ENCODE measurements at places on chromosomes 4 and X.

DNA sequence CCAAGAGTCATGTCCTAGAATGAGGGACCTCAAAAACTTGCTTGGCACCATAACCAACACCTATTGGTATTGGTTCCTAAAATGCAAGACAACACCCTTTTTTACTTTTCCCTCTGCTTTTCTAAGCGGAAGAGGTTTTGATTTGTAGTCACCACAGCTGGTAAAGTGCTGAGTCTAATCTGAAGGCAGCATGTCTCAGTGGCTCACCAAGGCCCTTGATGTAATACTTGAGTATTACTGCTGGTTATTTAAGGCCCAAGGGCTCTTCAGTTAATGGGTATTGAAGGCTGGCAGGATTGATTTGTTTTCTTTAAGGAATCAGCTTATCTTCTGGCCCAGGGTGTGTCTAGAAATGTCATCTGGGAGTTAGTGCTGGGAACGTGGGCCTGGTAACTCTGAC lies 735.1 kb downstream of the GLUD2 start:
- no peak for DNase-seq

- DNase-seq = no peak
Measured at GRCh38 chr4:179095585-179096221, 1653.5 kb upstream of the AGA start.

DNA sequence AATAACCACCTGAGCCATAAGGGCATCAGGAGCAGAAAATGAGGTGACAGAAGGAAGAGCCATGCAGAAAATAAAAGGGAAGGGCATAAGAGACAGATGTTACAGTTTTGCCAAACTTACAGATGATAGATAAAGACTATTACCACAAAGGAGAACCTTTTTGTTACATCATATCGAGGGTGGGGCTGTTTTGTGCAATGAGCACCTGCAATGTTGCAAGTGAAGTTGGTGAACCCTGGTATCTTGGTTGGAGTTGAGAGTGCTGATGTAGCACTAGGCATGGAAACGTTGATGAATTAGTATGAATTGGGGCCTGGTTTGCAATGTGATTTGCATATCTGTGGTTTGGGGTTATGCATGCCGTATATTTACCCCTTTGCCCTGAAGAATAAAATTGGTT lies 119.8 kb upstream of the TEX13D start:
- no peak for DNase-seq

GRCh38 chr4:189237340-189237739 lies 703.3 kb upstream of the FRG1 start:
- DNase-seq = no peak

- no peak for DNase-seq
Measured at GRCh38 chrX:109856974-109857373, 123.9 kb upstream of the ACSL4 start.

DNA sequence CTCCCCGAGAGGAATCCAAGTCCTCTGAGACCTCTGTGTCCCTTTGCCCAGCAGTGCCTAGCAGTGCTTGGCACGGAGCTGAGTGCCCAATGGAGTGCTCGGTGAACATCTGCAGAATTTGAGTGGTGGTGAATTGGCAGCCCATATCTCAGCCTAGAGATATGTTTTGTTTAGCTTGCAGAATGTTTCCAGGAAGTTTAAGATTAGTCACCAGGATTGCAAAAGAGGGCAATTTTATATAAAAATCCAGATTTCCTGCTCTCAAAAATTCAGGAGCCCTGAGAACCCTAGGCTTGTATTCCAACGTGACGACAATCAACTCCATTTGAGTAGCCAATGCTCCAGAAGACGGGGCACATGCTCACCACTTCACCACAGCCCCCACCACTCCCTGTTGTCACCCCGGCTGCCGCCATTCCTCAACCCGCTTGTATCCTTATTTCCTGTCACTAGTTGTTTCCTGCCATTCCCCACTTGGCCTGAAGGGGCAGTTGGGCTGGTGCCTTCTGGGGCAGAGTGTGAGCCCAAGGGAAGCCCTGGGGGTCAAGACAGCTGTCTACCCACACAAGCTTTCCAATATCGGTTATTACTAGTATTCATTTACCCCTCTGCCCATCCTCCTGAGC lies 116.9 kb downstream of the EFNB1 start:
- no peak for DNase-seq

GRCh38 chr4:23770011-23770410 lies 119.8 kb downstream of the PPARGC1A start:
- DNase-seq = no peak

DNA sequence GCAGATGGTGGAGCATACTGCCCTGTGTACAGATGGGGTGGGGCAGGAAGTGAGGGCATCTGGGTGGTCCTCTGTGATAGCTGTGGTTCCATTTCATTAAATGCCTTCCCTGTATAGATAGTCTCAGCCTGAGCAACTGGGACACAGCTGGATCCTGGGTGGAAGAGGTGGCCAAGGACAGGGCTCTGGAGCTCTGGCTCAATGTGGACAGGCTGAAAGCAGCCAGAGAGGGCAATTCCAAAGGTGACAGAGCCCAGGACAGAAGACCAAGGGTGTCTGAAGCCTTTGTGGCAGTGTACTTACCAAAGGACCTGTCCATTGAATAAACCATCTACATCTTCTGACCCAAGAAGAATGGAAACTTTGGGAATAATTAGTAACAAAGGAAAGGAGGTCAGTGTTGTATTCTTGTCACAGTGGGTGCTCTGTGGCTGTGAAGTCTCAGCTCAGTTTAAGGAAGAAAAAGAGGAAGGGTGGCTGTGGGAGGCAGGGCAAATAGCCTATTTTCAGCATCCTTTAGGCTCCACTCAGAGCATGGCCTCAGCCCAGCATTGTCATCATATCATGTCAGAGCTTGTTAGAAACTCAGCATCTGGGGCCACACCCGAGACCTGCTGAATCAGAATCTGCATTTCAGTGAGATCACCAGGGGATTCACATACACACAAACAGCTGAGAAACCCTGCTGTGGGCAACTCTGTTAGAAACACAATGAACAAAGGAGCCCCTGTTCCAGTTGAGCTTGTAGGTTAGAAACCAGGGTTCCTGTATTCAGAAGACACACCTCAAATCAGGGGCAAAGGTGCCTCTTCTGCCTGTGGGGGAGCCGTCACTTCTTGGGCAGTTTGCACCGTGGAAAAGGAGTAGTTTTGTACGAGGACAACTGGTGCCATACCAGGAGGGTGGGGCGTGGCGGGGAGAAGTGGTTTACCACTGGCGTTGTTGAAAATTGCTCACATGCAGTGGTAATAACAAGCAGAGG lies 168.6 kb downstream of the PTTG2 start:
- DNase-seq = no peak

GRCh38 chr4:120314969-120315368 lies 248.3 kb upstream of the MAD2L1 start:
- DNase-seq = no peak

GRCh38 chr4:166816890-166817289 lies 417.4 kb downstream of the SPOCK3 start:
- DNase-seq = no peak

- no peak for DNase-seq
Measured at GRCh38 chr4:86653237-86653865, 59.2 kb downstream of the PTPN13 start.

DNA sequence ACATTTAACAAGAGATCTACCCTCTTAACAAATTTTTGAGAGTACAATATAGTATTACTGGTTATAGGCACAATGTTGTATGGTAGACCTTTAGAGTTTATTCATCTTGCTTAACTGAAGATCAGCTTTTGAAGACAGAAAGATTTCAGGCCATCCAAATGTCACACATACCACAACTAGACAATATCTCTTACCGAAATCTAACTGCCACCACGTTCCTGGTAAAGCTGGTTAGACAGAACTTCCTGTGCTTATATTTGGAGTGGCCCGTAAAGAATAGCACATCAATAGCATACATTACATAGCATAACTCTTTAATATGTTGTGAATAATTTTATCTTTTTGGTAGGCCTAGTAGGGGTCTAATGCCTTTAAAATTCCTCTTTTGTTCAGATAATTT lies 29.8 kb upstream of the ARHGEF6 start:
- DNase-seq = no peak

GRCh38 chr4:10157478-10158332 lies 41.1 kb upstream of the WDR1 start:
- peak; percentile 48 for DNase-seq

DNA sequence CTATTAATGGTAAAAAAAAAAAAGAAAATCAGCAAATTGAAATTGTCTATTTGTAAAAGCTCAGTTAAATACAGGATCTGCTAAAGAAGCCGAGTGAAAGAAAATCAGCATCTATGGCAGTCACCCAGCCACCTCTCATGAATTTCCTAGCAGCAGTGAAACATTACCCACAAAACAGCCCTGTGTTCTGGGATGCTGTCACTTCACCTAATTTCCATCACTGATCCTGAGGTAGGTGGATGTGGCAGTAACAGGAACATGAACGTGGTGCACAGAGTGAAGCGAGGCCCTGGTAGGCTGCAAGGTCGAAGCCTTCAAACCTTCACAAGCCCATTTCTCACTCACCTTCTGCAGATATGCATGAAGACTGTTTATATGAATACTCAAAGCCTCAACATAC lies 65.2 kb downstream of the RXFP1 start:
- no peak for DNase-seq

GRCh38 chrX:57655065-57655464 lies 25.0 kb downstream of the NLRP2B start:
- DNase-seq = no peak

GRCh38 chr4:38686682-38687081 lies 22.7 kb downstream of the KLF3 start:
- DNase-seq = no peak

- no peak for DNase-seq
Measured at GRCh38 chrX:154873329-154873728, 12.8 kb upstream of the F8A1 start.

DNA sequence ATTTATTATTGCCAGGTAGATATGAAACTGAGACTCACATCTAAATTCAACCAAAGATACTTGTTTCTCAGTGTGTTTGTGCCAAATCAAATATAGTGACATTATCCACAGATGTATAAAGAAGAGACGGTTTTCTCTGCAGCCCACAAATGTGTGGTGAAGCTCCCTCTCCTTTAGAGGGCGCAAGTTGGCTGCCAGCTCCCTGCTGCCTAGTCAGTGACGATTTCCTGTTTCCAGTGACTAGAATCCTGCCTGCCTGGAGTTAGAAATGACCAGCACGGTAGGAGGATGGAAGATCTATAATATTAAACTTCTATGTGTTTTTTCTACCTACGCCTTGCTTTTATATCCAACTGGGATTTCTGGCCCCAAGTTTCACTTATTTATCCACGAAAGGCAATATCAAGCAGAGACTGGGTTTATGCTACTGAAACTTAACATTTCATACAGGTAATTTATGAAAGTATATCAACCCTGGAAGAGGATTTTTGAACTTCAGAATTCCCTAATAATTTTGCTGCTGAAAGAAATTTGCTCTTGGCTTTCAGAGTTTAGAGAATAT lies 1793.7 kb upstream of the TENM3 start:
- DNase-seq = no peak

DNA sequence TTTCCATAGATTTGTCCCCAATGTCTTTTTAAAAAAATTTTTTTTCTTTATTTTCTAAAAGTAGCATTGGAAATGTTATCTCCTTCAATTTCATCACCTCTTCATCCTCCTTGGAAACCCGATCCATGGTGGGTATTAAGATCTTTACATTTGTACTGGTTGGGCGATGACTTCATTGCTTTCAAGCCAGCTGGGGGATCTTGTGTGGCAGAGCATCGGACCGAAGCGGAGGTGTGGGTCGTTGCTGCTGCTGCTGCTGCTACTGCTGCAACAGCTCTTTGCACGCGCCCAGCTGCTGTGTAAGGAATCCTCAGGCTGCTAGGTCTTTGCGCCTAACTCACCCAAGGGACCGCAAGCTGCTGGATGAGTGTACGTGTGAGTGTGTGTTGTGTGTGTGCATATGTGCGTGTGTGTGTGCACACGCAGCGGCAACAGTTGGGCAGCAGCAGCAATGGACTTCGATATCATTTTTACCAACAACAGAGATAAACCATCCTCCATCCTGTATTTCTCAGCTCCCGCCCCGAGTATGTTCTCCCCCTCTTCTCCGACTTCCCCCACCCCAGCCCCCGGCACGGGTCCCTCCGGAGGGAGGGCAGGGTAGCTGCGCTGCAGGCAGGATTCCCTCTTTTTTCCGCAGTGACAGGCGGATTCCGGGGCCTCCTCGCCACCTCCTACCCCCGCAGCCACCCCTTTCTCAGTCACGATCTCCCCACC lies 768 bp upstream of the CDKL5 start:
- peak; percentile 33 for DNase-seq

DNA sequence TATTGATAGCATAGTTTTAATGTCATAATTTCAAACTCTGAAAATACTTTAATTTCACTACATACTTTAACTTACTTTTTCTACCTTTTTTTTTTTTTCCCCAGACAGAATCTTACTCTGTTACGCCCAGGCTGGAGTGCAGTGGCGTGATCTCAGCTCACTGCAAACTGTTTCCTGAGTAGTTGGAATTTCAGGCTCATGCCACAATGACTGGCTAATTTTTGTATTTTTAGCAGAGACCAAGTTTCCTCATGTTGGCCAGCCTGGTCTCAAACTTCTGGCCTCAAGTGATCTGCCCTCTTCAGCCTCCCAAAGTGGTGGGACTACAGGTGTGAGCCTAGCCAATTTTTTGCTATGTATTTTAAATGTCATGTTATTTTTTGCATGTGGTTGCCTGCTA lies 741.6 kb downstream of the TRAM1L1 start:
- no peak for DNase-seq

DNA sequence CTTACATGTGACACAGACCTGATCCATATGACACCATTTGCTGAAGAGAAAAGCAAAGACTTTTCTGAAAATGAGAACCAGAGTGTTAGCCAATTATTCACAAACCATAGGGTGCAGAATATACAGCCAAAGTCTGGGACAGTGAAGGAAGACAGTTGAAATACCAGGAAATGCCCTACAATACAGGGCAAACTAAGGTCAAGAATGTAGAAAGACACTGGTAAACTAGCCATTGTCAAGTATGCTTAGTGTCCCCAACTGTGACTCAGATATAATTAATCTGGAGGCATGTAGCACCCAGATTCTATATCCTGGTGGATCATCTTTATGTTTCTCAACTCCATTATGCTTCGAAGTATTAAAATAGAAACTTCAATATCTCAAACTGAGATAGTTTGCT lies 200.9 kb upstream of the FSTL5 start:
- DNase-seq = no peak

DNA sequence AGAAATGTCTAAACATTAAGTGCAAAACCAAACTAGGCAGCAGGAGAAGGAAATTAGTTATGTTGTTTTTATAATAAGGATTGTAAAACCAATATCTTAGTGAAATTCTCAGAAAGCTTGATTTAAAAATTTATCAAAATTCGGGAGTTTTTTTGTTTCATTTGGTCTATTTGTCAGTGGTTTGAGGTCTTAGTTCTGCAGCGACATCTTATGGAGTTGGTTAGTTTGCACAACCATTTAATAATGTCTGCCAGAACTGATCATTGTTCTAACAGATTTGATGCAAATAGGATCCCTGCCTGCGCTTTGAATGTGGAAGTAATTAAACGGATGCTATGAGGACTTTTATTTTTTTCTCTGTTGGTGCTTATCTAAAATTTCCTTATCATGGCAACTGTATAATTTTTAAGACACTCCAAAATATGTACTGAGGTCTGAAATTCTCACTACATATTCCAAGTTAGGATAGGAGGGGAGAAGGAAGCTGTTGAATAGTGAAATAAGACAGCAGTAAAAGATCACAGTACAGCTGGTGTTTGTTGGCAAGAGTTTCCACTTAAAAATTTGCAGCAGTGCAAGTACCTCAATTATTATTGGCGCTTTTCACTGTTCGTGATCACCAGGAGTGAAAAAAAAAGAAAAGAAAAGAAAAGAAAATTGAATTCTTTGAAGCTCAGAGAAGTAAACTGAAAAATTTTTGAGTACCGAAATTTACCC lies 2521.4 kb downstream of the ARAP2 start:
- DNase-seq = no peak

- DNase-seq = no peak
Measured at GRCh38 chrX:84340968-84341367, 153.0 kb upstream of the RPS6KA6 start.

All from left ventricle myocardium superior (tissue), 1 donor.